Activated CD4-positive, alpha-beta memory T cell treated with anti-CD3 and anti-CD28 coated beads for 36 hours (primary cell): ENCODE measurements at places on chromosomes 2 and 18.

DNA sequence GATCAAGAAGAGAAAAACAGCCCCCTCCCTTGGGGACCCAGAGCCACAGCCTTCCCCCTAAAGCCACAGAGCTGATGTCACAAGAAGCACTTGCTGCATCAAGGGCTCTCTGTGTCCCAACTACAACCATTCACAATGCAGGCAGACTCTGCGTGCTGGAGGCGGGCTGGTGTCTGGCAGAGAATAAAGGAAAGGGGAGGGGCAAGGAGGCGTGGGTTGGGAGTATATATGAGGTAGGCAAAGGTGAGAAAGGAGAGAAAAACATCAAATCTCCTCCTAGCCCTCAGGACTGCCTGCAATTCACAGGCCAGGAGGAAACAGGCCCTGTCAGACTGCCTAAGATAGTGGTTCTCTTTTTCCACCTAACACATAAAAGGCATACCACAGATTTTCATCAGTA is 48.8 kb upstream of the IHH start:
- peak; percentile 69 for DNase-seq

- DNase-seq = no peak
Measured at GRCh38 chr2:204824751-204825453, 279.6 kb downstream of the PARD3B start.

- DNase-seq = no peak
Measured at GRCh38 chr2:113602869-113603466, 24.1 kb upstream of the RABL2A start.

DNA sequence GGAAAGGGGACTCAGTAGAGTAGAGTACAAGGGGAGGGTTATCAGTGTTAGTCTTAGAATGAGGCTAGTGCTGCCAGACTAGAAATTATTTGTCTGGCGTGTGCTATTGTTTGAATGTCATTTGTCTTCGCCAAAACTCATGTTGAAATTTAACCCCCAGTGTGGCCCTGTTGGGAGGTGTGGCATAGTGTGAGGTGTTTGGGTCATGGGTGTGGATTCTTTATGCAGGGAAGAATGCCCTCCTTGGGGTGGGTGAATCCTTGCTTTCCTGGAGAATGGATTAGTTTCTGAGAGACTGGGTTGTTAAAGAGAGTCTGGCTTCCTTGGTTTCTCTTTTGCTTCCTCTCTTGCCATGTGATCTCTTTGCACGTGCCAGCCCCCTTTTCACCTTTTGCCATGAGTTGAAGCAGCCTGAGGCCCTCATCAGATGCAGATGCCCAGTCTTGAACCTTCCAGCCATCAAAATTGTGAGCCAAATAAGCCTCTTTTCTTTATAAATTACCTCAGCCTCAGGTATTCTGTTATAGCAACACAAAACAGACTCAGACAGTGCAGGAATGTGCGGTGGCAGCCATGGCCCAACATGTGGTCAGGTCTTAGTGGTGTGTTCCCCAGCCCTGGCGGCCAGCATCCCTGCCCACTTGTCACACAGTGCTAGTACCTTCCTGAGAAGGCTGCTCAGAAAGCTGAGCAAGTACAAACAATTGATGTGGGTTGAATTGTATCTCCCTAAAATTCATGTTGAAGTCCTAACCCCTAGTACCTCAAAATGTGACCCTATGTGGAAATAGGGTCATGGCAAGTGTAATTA is 48.4 kb upstream of the NAB1 start:
- DNase-seq = no peak

GRCh38 chr2:10079870-10080535 is at the start of gene CYS1:
CYS1 (minus strand) TSS chr2:10080411; CDS start chr2:10080223, 188 bp downstream.
- peak; percentile 30 for DNase-seq

GRCh38 chr2:216399621-216400020 is 12.7 kb upstream of the SMARCAL1 start:
- DNase-seq = no peak

GRCh38 chr18:75172299-75173124 is 36.4 kb downstream of the PTGR3 start:
- DNase-seq = no peak

GRCh38 chr2:177893880-177894279 is 178.7 kb downstream of the PDE11A start:
- no peak for DNase-seq

DNA sequence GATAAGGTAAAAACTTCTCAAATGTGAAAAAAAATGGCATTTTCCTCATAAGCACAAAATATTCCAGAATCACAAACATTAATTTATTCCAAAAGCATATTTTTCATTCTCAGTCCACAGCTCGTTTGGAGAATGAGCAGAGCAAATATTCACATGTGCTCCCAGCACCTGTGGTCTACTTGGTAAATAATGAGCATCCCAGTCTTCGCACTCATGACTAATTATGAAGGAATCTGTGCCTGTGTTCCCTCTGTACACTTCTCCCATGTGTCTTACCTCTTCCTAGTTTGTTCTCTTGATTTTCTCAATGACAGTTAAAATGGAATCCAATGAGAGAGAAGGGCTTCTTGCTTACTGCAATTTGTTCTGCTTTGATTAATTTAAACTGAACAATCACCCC is 671.0 kb upstream of the SOX11 start:
- no peak for DNase-seq

DNA sequence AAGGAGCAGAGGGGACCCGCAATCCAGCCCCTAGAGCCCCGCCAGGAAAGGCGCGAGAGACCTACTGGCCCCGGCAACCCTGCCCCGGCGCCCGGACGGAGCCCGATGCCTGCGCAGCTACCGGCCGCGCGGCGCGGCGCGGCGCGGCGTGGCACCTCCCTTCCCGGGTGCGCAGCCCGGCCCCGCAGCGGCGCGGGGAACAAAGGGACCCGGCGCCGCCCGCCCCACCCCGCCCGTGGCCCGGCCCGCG is 307 bp downstream of the CDH2 start:
- no peak for DNase-seq

GRCh38 chr18:40031435-40031834 is 1923.6 kb upstream of the PIK3C3 start:
- DNase-seq = no peak

GRCh38 chr2:106618614-106619013 is 131.4 kb downstream of the CD8B2 start:
- DNase-seq = no peak

DNA sequence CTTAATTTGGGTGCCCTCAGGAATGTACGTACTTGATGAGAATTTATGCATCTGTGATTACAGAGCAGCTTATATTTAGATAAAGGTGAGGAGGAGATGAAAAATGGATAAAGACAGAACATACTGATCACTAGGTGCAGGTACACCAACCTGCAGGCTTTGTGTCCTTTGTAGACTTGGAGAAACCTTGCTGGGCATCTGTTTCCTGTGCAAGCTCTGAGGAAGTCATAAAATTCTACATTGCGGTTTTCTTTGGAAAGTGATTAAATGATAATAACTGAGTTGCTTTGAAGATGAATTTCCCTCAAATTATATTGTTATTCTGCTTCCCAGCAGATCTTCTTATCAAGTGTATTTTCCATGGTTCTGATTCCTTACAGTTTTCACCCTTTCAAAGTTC is 7.7 kb downstream of the RAB27B start:
- DNase-seq = no peak
